ENCODE measurements at places on chromosomes 5 and 9.

- no peak for DNase-seq
Observed at GRCh38 chr9:81445331-81445921, 243.9 kb downstream of the TLE1 start.

GRCh38 chr5:134029156-134029555 lies 24.4 kb upstream of the VDAC1 start:
- DNase-seq: peak; percentile 92

DNA sequence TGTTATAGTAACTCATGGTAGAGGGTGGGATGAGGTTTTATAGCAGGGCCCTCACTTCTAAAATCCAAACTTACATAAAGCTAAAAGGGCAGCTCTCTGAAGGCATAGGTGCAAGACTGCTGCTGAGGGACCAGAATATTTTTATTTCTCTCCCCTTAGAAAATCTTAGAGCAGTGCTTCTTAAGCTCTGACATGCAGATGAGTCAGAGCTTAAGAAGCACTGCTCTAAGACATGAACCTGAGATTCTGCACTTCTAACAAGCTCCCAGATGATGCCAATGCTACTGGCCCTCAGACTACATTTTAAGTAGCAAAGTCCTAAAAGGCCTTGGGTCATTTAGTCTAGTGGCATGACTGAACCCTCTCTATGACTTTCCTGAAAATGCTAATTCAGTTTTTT lies 97.6 kb upstream of the SPRY4 start:
- DNase-seq: peak; percentile 71

DNA sequence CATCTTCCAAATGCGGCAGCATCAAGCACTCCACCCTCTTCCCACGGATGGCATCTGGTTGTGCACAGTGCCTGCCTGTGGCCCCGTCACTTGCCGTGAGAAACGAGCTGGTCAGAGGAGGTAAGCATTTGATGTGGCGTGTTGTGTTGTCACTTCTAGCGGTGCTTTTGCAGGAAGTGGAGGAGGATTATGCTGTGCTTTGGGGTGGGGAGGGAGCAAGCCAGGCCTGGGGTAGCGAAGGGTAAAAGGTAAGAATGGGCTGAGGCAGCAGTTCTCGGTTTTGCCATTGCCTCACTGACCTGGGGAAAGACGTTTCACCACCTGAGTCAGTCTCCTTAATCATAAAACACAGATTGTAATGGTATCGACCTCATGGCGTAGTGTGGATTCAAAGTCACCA lies 2.3 kb upstream of the POMT1 start:
- DNase-seq: peak; percentile 50

GRCh38 chr9:90288275-90288639 lies 354.4 kb downstream of the DIRAS2 start:
- no peak for DNase-seq

GRCh38 chr5:133849116-133849515 lies 119.3 kb downstream of the C5orf15 start:
- no peak for DNase-seq

DNA sequence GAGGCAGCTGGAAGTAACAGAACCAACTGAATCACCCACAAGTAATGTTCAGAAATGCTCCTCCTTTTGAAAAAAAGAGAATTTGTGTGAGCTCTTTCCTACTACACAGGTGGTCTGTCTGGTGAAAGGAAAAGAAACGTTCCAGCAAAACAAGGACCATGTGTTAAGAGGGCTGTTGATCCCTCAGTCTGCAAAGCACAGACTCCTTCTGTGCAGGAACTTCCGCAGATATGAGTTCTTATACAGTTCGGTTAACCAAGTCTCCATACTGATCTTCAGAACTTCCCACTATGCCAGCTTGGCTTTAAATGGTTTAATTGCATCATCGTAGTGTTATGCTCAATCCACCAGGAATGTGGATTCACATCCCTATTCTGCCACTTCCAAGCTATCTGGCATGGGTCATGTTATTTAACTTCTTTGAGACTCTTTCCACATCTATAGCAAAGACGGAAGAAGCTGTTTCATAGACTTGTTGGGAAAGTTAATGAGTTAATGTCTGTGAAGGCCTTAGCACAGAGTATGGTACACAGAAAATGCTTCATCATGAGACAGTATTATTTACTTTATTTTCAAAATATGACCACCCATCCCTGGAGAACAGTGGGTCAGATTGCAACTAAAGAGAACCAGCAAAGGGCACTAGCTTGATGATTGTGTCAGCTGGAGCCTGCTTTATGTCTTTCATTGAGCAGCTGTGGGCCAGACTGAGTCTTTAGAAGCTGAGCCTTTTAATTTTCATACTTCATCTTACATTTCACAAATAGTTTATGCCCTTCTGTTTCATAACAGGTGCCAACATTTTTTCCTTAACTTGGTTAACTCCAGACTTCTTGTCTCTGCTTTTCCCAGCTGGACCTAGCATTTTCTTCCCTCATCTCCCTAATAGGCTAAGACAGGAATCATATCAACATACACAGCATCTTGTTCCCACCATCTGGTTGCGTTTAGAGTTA lies 89.9 kb downstream of the MAMDC2 start:
- peak; percentile 23 for DNase-seq

GRCh38 chr9:109325089-109325488 lies 4.2 kb upstream of the EPB41L4B start:
- no peak for DNase-seq

DNA sequence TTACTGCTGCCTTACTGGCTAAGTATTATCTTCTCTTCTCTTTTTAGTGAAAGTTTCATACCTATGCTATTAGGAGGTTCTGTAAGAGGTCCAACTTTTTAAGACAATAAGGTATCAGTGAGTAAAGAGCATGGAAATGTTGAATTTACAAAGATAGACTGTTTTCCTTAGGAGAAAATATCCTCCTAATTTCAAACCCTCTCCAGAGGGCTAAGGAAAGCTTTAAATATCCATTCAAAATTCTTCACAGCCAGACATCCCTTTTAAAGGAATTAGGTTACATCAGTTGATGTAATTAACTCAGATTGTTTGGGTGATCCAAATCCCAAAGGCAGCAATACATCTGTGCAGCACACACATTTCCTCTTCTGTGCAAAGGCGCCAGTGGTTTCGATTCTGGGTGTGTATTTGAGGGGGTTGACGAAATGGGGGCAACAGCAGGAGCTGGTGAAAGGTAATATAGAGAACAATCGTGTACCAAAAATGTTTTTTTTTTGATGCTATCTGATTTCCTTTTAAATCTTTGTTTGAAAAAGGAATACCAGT lies 273.8 kb upstream of the RPS23 start:
- no peak for DNase-seq

GRCh38 chr9:135078361-135078821 lies 9.1 kb upstream of the OLFM1 start:
- no peak for DNase-seq

- DNase-seq: no peak
Observed at GRCh38 chr5:1930501-1930879, 47.8 kb upstream of the IRX4 start.

All from epithelial cell of esophagus (primary cell).